MM.1S (cell line): ENCODE measurements at places on chromosomes 3 and 15.

GRCh38 chr3:158395421-158395820 lies 175.6 kb upstream of the MLF1 start:
- no peak for DNase-seq

DNA sequence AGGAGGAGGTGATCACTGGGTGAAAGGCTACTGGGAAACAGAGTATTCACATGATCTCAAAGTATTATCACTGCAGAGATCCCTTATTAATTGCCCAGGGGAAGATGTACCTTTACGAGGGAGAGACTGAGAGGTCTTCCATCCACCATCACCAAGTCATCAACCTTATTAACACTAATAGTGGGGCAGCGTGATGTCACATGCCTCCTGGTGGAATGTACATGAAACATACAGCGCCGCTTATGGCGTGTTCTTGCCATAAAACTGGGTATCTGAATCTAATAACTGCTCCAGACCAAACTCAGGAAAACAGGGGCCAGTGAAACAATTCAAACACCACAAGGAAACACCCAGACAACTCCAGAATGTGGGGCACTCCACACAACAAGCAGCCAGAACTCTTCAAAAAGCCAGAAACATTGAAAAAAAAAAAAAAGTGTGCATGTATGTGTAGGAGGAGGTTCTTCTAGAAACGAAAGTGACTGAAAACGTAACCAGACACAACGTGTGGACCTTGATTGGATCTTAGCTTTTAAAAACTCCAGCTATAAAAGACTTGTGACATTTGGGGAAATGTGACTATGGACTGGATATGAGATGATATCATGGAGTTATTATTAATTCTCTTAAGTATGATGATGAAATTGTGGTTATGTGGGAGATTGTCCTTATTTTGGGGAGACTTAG lies 4.6 kb downstream of the STIMATE start:
- DNase-seq = peak; percentile 57

DNA sequence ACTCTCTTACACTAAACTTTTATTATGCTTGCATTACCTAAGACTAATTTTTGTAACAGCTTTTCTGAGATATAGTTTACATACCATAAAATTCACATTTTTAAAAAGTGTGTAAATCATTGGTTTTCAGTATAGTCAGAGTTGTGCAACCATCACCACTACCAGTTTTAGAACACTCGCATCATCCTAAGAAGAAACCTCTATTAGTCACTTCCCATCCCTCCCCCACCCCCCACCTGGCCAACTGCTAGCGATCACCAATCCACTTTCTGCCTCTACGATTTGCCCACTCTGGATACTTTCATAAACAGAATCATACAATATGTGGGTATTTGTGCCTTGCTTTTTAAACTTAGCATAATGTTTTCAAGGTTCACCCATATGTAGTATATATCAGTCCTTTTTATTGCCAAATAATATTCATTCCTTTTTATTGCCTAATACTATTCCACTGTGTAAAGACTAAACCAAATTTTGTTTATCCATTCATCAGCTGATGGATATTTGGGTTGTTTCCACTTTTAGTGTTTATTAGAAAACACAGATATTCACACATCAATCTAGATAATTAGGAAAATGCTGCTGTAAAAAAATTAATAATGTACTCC lies 23.0 kb downstream of the UBP1 start:
- DNase-seq = no peak

GRCh38 chr3:107062787-107063186 lies 314.5 kb upstream of the CCDC54 start:
- no peak for DNase-seq

GRCh38 chr3:153072382-153072781 lies 89.6 kb upstream of the RAP2B start:
- no peak for DNase-seq

GRCh38 chr3:42880183-42880582 lies 4.5 kb upstream of the CYP8B1 start:
- no peak for DNase-seq

GRCh38 chr15:60392986-60393790 lies 4.6 kb downstream of the ANXA2 start:
- no peak for DNase-seq

- no peak for DNase-seq
These were observed 23.8 kb upstream of the TCF12 start for GRCh38 chr15:56894601-56895000.

- DNase-seq = no peak
These were observed 84.0 kb downstream of the CFAP20DC start for GRCh38 chr3:58965865-58966264.

DNA sequence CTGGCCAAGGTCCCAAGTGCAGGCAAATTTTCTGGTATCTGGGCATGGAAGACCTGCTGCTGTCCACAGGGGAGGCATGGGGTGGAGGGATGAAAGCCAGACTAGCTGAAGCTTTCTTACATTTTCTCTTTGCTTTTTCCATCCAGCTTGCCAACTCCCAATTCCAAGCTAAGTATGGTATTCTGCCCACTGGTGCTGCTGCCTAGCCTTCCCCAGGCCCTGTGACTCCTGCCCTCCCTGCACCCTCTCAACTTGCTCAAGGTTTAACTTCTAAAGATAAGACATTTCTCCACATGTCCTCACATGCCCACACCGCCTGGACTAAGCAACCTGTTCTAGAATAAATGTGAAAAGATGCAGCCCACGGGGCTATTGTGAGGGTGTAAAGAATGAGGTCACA lies 59.5 kb upstream of the HACD2 start:
- no peak for DNase-seq

GRCh38 chr3:102030661-102031060 lies 181.3 kb downstream of the NFKBIZ start:
- DNase-seq = no peak

DNA sequence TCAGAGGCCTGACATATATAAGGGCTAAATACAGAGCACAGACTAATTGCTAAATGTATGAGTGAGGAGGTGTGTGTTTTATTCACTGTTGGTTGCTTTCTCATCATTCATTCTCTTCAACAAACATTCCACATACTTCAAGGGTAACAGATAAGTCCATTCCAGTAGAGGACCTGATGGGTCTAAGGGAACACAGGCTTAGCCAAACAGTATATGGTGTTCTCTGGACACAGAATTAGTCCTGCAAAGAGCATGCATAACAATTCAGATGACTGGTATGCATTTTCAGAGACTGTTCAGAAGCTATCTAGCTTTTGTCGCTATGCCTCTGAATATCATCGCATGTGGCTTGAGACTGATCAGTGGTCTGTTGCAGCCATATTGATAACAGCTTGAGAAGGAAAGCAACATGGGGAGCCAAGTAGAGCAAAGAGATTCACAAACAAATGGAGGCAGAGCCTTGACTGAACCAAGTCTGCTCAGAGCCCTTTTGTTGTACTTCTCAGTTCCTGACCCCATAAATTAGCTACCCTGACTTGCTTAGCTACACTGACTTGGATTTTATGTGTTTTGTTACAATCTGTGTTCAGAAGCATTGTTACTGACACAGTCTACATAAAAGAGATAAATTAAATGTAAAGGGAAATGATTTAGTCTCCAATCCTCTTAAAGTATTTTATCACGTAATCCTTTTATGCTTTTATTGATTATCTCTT lies 1178.7 kb downstream of the ROBO1 start:
- no peak for DNase-seq

DNA sequence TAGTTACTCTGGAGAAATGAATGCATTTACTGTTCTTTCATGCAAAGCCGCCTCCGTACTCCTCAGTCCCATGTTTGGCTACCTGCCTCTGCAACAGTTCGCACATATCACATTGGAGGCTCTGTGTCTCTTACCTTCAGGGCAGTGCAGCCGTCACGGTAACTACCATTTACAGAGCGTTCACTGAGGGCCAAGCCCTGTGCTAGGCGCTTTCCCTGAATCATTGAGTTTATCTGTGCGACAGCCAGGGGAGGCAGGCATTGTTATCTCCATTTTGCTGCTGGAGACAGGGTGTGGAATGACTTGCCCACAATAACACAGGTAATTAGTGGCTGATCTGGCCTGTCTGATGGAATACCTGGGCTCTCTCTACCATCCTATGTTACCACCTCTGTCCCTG lies 115.0 kb downstream of the THSD4 start:
- no peak for DNase-seq

- DNase-seq = no peak
These were observed 2.9 kb downstream of the KLHL24 start for GRCh38 chr3:183638101-183638852.

- DNase-seq = no peak
These were observed 173.0 kb upstream of the FRMD4B start for GRCh38 chr3:69558912-69559311.

- peak; percentile 88 for DNase-seq
These were observed 15.0 kb upstream of the ZBED2 start for GRCh38 chr3:111610189-111610588.

- DNase-seq = peak; percentile 98
These were observed at the start of gene MAN2C1 for GRCh38 chr15:75367913-75368688. MAN2C1 (minus strand) TSS chr15:75368607; CDS start chr15:75368583, 24 bp downstream.

GRCh38 chr3:29926378-29926777 lies 645.5 kb downstream of the RBMS3 start:
- DNase-seq = no peak

- no peak for DNase-seq
These were observed 7.7 kb downstream of the BCL6 start for GRCh38 chr3:187737368-187738070.

DNA sequence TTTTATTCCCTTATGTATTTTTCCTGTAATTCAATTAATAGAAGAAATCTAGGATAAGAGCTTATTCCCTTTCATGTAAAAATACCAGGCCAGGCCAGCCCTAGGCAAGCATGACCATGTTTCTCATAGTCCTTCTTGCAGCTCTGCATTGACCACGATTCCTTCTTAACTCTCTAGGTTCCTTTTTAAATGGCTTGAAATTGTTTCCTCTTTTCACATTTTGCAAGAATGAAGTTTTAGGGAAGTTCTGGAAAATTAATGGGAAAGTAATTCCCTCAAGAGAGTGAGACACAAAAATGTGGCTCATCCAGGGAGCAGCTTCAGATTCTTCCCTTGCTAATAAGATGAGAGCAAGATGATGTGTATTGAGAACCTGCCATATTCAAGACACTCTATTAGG lies 116.5 kb upstream of the FGF7 start:
- DNase-seq = no peak

- no peak for DNase-seq
These were observed 47.6 kb downstream of the TXNRD3 start for GRCh38 chr3:126607214-126607908.

- no peak for DNase-seq
These were observed 16.5 kb downstream of the KLHL25 start for GRCh38 chr15:85778107-85778776.

DNA sequence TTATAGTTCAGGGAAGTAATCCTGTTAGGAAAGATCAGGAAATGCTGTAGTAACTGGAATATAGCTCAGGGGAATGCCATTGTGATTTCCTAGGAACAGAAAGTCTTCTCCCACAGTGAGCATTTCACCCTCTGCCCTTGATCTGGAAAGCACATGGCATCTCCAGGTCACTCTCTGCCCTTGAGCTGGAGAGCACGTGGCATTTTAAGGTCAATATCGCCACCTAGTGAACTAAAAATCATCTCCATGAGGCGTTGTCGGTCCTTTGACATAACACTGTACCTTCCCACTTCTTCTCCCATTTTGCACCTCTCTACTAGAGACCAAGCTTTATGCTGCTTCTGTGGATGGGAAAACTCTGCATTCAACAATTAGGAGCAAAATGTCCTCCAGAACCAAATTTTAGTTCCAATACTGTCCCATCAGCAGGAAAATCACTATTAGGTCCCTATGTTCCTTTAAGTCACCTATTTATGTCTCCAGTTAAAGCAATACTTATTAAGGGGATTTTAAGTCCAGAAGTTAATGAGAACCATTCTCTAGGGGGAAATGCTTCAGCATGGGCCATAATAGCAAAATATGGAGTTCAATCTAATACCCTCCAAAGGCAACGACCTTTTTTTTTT lies 54.7 kb upstream of the GK5 start:
- peak; percentile 83 for DNase-seq

GRCh38 chr3:2915826-2916225 lies 194.3 kb downstream of the IL5RA start:
- no peak for DNase-seq

DNA sequence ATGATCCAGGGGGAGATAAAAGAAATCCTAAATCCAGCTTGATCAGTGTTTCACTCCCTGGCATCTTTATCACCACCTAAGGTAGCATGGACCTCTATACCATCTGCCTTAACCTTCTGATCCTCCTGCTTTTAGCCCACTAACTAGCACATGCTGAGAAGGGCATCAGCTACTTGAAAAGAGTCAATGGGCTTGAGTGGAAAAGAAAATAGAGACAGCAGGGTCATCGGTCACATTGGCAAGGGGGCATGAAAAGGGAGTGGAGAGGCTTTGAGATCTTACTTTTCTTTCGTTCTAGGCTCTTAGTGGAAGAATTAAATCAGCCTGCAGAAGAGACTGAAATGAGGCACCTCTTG lies 239 bp upstream of the ZFYVE19 start:
- no peak for DNase-seq

DNA sequence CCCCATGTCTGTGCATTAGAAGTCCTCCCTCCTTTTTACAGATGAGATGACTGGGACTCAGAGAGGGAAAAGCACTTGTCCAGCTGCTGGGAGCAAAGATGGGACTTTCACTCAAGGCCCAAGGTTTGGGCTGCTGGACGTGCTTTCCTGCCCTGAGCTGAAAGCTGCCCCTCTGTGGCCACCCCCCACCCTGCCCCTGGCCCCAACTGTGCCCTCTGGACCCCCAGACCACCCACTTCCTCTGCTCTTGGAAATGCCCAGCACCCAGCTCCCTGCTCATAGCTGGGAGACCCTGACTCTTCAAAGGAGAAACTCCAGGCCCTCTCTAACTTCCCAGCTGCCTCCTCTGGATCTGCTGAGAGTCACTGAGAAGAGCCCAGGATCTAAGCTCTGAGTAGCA lies 20.7 kb downstream of the GRIP2 start:
- no peak for DNase-seq

DNA sequence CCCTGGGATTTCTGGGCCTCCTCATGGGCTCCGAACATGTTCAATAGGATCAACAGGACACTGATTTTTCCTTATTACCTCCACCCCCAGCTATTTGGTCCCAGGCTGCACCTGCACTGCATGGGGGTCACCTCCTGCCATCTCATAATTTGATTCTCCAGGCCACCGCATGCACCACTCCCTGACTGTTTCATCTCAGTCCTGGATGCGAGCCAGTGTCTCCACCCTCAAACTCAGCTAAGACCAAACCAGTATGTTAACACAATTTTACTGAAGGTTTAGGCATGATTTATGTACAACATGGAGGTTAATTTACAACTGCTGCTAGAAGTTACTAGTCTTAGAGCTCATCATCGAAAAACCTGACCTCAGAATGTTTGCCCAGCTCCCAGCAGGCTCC lies 249.5 kb downstream of the UACA start:
- no peak for DNase-seq

GRCh38 chr15:93780073-93780472 lies 451.3 kb upstream of the MCTP2 start:
- no peak for DNase-seq

GRCh38 chr3:188829576-188829975 lies 342.2 kb upstream of the TPRG1 start:
- no peak for DNase-seq
